MCF 10A (cell line): ENCODE measurements at places on chromosomes 3 and 15.
A peak's percentile ranks its signal among the peaks of the same experiment; 100 is the strongest.

DNA sequence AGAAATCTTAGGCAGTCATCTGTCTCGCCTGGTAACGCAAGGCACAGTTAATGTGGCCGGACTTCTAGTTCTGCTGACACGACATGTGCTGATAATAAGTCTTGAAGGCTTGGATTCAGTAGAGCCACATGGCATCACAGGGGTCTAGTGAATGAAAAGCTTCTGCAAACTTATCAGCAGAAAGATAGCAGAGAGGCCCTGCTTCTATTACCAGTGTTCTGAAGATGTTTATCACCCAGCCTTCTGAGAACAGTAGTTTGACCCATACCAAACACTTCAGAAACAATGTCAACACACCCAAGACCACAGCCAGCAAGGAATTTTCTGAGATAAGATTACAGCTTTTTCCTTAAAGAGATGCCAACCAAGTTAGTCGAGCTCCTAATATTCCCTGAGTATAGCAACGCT lies 102.7 kb upstream of the UMPS start:
- no peaks in the 10 kb centered on the region for H3K36me3 ChIP-seq
- no peak overlapping the region for H3K27ac ChIP-seq
- H3K4me3 ChIP-seq: no peak overlapping the region
- DNase-seq: no peak
- H3K4me1 ChIP-seq: no peaks in the 10 kb centered on the region

GRCh38 chr3:112847692-112848091 lies 1.0 kb upstream of the CD200R1L start:
- H3K27me3 ChIP-seq: no peaks in the 10 kb centered on the region
- DNase-seq: no peak
- H3K27ac ChIP-seq: no peak overlapping the region
- no peaks in the 10 kb centered on the region for H3K36me3 ChIP-seq
- no peak overlapping the region for H3K4me3 ChIP-seq
- H3K4me1 ChIP-seq: no peaks in the 10 kb centered on the region

DNA sequence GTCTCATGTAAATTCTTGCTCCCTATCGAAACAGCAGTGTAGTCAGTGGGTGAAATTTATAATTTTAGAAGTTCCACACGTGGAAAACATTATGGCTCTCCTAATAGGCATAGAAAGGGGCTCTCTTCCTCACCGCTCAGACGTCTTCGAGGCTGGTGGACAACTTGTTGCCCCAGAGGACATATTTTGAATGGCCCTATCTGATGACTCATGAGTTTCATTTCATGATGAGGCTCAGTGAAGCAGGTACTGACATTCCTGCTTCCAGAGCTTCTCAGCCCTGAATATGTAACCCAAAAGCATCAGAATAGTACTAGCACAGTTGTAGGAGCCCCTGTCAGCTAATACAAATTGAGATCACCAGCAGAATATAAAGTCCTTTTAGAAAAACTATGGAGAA lies 117.9 kb downstream of the HERC1 start:
- peaks cover 4% of the 10 kb centered on the region for H3K36me3 ChIP-seq
- no peak overlapping the region for H3K27ac ChIP-seq
- H3K27me3 ChIP-seq: no peaks in the 10 kb centered on the region
- no peak overlapping the region for H3K4me3 ChIP-seq
- peak; percentile 23 for DNase-seq

GRCh38 chr15:20642054-20642767 lies 100.6 kb upstream of the GOLGA6L6 start:
- H3K4me3 ChIP-seq: no peak overlapping the region
- no peaks in the 10 kb centered on the region for H3K27me3 ChIP-seq
- H3K36me3 ChIP-seq: no peaks in the 10 kb centered on the region
- no peak for DNase-seq
- H3K27ac ChIP-seq: no peak overlapping the region

GRCh38 chr3:80606073-80606472 lies 838.3 kb upstream of the ROBO1 start:
- no peaks in the 10 kb centered on the region for H3K4me1 ChIP-seq
- DNase-seq: peak; percentile 1
- H3K27me3 ChIP-seq: peaks cover 26% of the 10 kb centered on the region

DNA sequence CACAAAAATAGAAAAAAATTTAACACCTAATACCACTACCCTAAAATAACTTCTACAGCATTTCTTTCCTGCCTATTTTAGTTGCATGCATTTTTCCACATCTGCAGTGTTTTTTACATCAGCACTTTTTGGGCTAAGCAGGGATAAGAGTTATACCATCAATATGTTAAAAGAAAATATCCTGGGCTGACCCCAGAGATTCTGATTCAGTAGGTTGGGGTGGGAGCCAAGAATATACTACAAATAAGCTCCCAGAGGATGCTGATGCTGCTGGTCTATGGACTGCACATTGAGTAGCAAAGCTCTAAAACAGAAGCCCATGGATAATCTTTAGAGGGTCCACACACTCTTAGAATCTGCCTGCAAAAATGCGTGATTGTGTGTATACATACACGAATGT lies 14.8 kb downstream of the FYCO1 start:
- DNase-seq: no peak
- H3K4me3 ChIP-seq: no peak overlapping the region
- peaks cover 6% of the 10 kb centered on the region for H3K4me1 ChIP-seq
- H3K27ac ChIP-seq: no peak overlapping the region
- H3K36me3 ChIP-seq: peaks cover 65% of the 10 kb centered on the region

GRCh38 chr3:53597136-53597915 lies 102.9 kb downstream of the CACNA1D start:
- H3K36me3 ChIP-seq: no peaks in the 10 kb centered on the region
- H3K27me3 ChIP-seq: no peaks in the 10 kb centered on the region
- no peak overlapping the region for H3K4me3 ChIP-seq
- DNase-seq: no peak
- no peak overlapping the region for H3K27ac ChIP-seq
- no peaks in the 10 kb centered on the region for H3K4me1 ChIP-seq

- peaks cover 27% of the 10 kb centered on the region for H3K4me1 ChIP-seq
- no peak overlapping the region for H3K27ac ChIP-seq
- H3K36me3 ChIP-seq: no peaks in the 10 kb centered on the region
- H3K27me3 ChIP-seq: no peaks in the 10 kb centered on the region
- H3K4me3 ChIP-seq: no peak overlapping the region
- no peak for DNase-seq
These were observed 114.0 kb downstream of the FOXB1 start for GRCh38 chr15:60118146-60118545.

DNA sequence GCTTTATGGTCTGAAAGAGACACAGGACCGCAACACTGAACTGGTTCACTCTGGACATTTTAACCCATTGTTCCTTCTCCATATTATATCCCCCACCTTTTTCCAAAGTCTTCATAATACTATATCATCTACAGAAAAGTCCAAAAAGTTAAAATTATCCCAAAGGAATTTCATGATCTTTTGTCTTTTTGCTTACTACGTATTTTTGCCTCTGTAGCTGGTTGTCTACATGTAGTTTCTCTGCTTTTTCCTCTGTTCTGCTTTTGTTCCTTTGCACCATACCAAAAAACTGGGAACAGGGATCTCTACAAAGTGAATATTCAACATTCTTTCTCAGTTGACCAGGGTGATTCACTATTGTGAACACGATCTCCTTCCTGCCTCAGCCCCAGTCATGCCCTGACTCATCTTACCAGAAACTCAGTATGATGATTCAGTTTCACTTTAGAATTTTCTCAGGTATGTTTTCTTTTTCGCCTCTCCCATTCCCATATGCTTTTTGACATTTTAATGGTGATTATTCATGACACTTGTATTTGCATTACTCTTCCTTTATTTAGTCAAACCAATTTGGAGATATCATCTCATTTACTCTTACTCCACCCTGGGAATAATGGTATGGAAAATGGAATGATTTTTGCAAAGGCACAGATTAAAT lies 14.5 kb downstream of the EMC4 start:
- peaks cover 23% of the 10 kb centered on the region for H3K36me3 ChIP-seq
- H3K4me1 ChIP-seq: peaks cover 13% of the 10 kb centered on the region
- H3K27ac ChIP-seq: peak overlapping the region; percentile 92
- no peaks in the 10 kb centered on the region for H3K27me3 ChIP-seq
- H3K4me3 ChIP-seq: peak overlapping the region; percentile 62
- peak; percentile 91 for DNase-seq

- no peak overlapping the region for H3K4me3 ChIP-seq
- no peak overlapping the region for H3K27ac ChIP-seq
- H3K36me3 ChIP-seq: no peaks in the 10 kb centered on the region
- H3K4me1 ChIP-seq: no peaks in the 10 kb centered on the region
- DNase-seq: no peak
These were observed 18.3 kb upstream of the IGF2BP2 start for GRCh38 chr3:185843126-185843525.

DNA sequence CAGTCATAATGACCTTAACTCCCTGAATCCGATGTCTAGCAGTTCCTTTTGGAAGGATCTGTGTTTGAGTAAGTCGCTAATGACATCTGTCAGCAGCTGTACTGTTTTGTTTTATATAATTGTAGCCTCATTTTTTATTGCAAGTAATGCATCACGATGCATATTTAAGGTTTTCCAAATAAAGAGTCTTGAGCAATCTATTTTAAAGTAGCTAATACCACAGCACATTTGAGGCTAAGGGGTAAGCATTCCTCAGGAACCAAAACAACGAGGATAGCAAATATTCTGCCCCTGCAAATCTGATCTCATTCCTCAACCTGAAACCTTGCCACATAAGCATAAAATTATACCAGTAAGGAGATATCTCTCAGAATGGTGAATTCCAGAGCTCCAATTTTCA lies 98.7 kb downstream of the TBC1D5 start:
- H3K4me3 ChIP-seq: no peak overlapping the region
- DNase-seq: no peak
- no peaks in the 10 kb centered on the region for H3K27me3 ChIP-seq
- no peaks in the 10 kb centered on the region for H3K36me3 ChIP-seq
- peaks cover 9% of the 10 kb centered on the region for H3K4me1 ChIP-seq

GRCh38 chr15:75309711-75310110 lies 26.2 kb upstream of the COMMD4 start:
- DNase-seq: no peak
- no peaks in the 10 kb centered on the region for H3K36me3 ChIP-seq
- H3K4me3 ChIP-seq: no peak overlapping the region
- H3K27me3 ChIP-seq: peaks cover 32% of the 10 kb centered on the region
- H3K4me1 ChIP-seq: peaks cover 15% of the 10 kb centered on the region
- H3K27ac ChIP-seq: no peak overlapping the region
